Right renal cortex interstitium (tissue), 3 donors: ENCODE measurements at places on chromosomes 16 and 17.

- no peak for DNase-seq
Observed at GRCh38 chr16:56558024-56558747, 6.7 kb upstream of the MT4 start.

GRCh38 chr17:71180801-71181385 is 939.9 kb upstream of the SOX9 start:
- DNase-seq: peak; percentile 53

DNA sequence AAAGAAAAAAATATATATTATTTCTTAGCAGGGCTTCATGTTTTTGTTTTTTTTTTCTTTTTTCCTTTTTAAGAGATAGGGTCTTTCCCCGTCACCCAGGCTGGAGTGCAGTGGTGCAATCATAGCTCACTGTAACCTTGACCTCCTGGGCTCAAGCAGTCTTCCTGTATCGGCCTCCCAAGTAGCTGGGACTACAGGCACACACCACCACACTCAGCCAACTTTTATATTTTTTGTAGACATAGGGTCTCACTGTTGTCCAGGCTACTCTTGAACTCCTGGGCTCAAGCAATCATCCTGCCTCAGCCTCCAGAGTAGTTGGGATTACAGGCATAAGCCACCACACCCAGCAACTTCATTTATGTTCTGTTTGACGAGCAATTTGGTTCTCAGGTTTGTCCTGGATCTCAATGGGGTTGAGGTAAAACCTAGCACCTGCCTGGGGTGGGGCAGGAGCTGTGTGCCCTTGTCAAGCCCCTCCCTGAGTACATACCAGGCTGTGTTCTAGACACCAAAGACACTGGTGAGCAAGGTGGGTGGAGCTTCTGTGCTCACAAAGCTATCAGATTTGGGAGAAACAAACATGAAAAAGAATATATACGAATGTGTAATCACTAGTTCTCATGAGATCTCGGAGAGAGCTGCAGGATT is 19.2 kb downstream of the GPT2 start:
- no peak for DNase-seq

GRCh38 chr16:30853758-30854157 is 40.1 kb downstream of the BCL7C start:
- no peak for DNase-seq

DNA sequence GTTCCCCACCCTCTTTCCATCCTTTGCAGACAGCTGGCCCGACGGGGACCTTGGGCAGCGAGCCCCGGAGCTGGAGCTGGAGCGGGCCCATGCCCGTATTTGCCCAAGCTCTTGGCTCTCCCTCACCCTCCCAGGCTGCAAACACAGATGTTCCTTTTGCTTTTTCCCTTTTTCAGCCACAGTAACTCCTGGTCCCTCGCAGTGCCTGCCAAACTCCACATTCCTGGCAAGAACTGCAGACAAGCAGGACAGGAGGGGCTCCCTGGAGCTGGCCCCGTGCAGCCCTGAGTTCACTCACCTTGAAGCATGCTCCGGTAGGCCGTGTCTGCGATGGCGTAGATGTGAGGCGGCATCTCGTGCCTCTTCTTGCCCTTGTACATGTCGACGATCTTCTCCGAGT is 33.9 kb downstream of the MYH11 start:
- no peak for DNase-seq

GRCh38 chr17:67088639-67089038 is 44.3 kb downstream of the CACNG1 start:
- no peak for DNase-seq

- DNase-seq: no peak
Observed at GRCh38 chr16:86604436-86605193, 26.3 kb downstream of the FOXL1 start.
